ENCODE measurements at places on chromosomes 16 and 17.

DNA sequence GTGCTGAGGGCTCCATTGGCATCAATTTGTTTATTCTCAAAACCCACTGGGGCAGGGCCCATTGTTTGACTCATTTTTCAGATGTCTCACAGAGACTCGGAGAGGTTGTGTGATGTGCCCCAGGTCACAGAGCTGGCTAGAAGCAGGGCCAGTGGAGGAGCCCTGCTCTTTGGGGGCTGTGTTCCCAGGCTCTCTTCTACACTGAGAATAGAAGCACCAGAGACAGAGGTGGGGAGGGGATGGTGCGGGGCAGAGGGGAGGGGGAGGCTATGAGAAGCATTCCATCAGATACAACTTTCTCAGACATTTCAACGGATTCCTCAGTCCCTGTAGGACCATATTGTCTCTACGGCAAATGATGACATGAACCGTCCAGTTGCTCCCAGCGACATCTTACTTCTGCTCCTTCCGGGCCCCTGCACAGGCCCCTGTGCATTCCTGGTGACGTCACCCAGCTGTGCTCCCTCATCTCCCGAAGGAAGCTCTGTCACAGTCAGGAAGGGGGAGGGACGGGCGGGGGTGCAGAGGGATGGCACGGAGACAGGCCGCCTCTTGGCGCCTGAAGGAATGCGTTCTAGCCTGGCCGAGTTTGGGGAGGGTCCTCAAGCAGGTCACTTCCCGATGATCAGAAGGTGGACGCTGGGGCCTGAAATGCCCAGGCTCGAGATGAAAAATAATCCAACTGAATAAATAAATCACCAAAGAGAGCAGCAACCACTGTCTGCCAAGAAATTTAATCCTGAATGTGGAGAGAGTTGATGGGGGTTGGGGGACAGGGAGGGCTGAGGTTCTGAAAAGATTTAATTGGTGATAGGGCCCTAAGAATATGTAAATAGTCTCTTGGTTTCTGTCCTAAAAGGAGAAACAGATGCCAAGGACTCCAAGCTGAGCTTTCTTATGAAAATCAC is 114.1 kb downstream of the NOG start:
- DNase-seq: no peak

DNA sequence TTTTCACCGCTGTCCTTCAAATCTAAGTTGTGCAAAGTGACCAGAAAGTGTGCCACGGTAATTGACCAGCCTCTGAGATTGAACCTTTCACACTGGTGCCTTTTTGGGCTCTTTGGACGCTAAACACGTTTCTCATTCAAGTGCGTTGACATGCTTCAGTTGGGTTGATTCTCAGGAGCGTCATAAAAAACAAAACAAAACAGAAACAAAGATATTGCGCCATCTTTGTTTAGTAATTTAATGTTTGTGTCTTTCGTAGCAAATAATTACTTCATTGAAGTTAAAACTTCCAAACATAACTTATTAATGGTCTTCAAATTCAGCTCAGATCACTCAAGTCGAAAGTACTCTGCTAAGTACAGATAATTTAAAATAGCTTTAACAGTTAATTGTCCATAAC is 80.2 kb downstream of the OR1D5 start:
- no peak for DNase-seq

DNA sequence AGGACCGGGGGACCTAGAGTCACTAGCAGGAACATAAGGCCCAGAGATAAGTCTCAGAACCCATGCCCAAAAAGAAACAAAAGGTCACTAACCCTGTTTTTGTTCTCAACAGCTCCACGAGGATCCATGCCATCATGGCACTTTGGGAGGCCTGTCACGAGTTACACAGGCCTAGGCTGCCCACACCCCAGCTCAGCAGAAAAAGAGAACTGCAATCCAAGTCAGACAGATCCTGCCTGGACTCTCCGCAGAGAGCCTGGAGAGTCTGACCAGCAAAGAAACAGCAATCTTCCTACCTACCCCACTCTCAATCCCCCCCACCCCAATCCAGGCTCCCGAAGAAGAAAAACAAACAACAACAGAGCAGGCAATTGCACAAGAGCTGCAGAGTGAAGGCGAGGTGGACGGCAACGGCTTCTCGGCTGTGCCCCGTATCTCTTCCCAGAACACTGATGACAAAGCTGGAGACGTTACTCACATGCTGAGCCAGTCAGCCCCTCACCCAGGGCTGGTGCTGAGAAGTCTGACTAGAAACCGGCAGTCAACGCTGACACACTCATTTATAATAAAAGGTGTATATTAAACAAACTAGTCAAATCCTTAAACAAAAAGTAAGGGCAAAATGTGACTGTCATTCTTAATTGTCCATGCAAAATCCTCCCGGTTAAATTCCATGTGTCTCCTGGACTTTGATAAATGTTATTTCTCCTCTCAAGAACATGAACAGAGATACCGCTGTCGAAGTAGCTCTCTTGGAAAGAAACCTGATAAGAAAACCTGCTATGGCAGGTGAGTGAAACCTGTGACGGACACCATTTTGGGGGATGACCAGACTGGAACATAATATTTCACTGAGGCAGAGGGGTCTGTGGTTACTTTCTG is 89.3 kb downstream of the SMG6 start:
- no peak for DNase-seq

GRCh38 chr16:87832741-87833502 is 36.4 kb downstream of the SLC7A5 start:
- DNase-seq: no peak

- DNase-seq: peak; percentile 51
Observed at GRCh38 chr16:30874244-30874820, 19.5 kb downstream of the BCL7C start.

DNA sequence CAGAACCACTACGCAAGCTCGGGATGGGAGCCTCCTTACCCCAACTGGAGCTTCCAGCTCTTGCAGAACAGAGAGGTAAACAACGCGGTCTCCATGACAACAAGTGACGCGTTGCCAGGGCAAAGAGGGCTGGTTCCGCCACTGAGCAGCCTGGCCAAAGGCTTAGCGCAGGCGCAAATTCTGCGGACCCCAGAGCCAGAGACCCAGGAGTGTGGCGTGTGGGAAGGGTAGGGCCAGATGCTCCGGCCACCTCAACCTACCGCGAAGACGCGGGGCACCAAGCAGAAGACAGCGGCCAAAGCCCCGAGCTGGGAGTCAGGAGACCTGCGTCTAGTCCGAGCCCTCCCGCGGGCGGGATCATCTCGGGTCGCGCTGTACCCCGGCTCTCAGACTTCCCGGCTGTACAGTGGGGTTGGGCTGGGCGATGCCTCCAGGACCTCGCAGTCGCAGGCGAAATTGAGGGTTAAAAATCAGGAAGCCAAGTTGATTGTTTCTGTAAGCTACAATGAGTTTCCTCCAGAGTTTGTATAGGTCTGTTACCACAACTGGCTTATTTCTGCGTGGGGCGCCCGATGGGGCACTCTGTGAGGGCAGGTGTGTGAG is at the start of gene TEKT1:
TSS of gene TEKT1 (minus strand) at position 69 of the 603 bp plus-strand sequence. CDS start 1,353 bp downstream, outside the sequence.
- DNase-seq: peak; percentile 66

DNA sequence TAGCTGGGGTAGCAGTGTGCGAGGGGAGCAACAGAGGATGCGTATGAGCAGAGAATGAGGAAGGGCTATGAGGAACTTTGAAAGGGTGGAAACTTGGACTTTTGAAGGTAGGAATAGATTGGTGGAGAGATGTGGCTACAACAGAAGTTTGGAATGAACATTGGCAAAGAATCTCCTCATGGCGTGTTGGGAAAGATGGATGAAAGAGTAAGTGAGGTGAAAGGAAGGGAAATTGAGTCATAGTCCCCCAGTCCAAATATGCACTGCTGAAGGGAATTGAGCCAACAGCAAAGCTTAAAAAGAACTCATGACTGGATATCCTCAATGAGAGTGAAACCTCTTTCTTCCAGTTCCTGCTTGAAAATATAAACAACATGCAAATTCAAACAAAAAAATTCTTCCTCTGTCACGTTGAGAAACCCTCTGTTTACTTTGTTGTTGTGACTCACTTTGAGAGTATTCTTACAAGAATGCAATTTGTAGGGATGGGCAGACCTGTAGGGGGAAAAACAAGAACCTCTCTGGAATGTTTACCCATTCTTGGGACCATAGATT is 313.2 kb upstream of the KCNJ16 start:
- DNase-seq: no peak

DNA sequence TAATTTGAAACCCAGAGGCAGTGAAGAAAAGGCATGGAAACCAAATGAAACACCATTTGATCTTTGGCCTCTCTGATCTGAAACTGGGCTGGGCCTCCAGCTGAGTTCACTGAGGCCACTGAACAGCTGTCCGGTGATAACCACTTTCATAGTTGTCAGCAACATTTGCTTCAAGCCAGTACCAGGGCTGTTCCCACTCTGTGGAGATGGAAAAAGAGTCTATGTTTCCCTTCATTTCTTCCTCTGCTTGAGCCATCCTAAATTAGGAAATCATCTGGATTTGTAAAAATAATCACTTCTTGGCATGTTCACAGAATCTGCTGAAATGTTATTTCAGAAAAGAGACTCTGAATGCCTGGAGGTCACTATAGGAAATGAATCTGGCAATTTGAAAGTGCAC is 119.3 kb downstream of the STX8 start:
- DNase-seq: no peak

- DNase-seq: no peak
Observed at GRCh38 chr16:4454623-4455022, 19.8 kb downstream of the NMRAL1 start.

DNA sequence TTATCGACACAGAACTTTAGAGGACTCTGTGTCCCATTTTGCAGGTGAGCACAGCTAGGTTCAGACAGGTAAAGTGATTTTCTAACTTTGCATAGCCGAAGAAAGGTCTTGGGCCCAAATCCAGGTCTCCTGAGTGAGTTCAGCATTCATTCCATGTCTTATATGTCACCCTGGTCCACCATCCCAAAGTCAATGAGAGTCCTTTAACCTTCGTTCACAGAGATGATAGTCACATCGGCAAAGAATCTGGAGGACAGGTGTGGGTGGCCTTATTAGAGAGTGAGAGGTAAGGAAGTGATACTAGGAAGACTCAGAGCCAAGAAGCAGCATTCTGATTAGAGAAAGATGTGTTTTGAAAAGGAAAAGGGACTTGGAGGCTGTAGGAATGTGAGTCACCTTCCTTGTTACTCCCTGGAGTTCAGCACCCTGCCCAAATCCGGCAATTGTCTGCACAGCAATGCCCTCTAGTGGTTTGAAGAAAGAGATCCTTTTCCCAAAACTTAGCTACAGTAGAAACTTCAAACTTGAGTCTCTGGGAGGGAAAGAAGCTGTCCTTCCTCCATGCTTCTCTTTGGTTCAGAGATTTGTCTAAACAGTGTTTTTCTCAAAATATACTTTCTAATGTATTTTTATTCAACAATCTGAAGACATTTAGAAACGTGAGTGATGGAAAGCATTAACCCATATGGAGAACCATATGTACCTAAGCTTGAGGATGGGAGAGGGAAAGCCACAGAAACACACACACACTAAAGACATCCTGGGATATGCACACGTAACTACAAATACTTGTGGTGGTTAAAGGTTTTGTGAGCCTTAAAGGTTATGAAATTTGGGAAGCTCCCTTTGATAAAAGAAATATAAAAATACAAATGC is 96.4 kb upstream of the SHISA6 start:
- DNase-seq: no peak

DNA sequence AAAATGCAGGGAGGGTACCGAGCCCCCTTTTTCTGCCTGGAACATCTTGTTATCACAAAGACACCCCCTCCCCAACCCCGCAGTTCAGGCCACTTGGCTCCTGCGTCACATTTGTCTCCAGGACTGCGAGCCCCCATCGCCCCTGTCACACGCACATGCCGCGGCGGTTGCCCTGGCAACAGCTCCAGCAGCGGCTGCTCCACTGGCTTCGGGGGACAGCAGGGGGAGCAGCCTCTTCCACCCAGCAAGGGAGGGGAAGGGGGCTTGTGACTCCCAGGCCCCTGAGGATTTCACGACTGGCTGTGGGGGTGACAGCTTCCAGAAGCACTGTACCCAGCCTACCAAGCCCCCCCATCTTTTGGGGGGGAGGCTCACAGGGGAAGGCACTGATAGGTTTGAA is 2.6 kb downstream of the BAIAP3 start:
- DNase-seq: peak; percentile 56

- DNase-seq: no peak
Observed at GRCh38 chr17:75074532-75074931, 13.2 kb upstream of the SLC16A5 start.
